ENCODE measurements at places on chromosomes 4 and X. TPM values are rescaled to one million over a fixed set of nuclear protein-coding genes. Genes with fewer than 3 reads are reported as not detected.

KLHL13 gene
- total RNA-seq = 0.97 TPM

NDST3 gene
- total RNA-seq = 0.32 TPM

MAGEC1 gene
- not detected for total RNA-seq

PLXNB3 gene
- total RNA-seq = 3.5 TPM

XAGE3 gene
- not detected for total RNA-seq

SPANXD gene
- total RNA-seq = 0.43 TPM

IL13RA2 gene
- 2.3 TPM for total RNA-seq

CLDN34 gene
- under 0.01 TPM for total RNA-seq

Measured in fibroblast of villous mesenchyme (primary cell).